ENCODE measurements at places on chromosomes 3 and 15.
A peak's percentile ranks its signal among the peaks of the same experiment; 100 is the strongest.

DNA sequence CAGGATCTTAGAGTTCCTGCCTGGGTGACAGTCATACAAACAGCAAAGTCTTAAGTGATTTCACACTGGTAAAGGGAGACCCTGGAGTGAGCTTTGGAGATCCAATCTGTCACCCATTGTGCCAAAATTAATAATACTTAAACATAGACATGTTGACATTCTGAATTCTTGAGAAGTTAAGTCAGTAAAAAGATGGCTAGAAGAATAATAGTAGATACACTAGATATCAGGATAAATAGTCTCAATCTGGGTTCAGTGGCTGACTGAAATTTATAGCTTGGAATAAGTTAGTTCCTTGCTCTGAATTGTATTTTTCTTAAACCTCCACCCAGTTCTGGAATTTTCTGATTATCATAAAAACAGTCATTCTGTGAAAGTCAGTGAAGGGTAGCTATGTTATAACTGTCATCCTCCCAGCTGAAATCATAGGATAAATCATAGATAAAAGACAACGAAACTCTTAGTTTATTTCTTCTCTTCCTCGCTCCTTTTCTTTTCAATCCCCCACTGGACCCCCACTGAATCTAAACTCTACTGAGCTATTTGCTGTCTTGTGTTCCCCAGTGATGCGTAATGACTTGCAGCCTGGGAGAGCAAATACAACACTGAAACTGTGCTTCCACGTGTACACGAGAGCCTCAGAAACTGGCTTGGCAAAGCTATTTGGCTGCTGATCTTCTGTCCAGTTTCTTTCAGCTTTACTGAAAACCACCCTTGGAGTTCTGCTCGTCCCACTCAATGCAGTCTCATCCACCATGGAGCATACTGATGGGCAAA, 175.4 kb upstream of the TP63 start:
- DNase-seq, result no peak

- DNase-seq, result no peak
Observed at GRCh38 chr3:45890405-45890804, 4.1 kb downstream of the CCR9 start.

GRCh38 chr3:178392511-178392926, 143.7 kb upstream of the KCNMB2 start:
- DNase-seq, result no peak

GRCh38 chr15:93861956-93862741, 369.2 kb upstream of the MCTP2 start:
- no peak for DNase-seq

- no peak for DNase-seq
Observed at GRCh38 chr15:67072442-67072841, 7.0 kb downstream of the SMAD3 start.

DNA sequence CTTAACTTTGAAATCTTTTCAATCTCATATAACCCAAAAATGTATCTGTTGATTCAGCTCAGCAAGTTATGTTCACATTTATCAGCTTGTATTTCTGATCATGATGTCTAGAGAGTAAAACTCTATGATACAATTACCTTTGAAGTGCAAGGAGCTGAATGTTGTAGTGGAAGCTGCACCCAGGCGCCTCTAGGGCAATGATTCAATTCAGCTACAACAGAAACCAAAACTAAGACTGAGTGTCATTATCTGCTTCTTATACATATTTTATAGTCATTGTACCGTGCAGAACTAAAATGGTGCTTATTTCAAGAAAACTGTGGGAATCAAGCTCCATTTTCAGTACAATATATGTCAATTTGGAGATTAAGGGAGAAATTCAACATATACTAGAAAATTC, 1237.5 kb downstream of the ZPLD1 start:
- DNase-seq, result no peak

DNA sequence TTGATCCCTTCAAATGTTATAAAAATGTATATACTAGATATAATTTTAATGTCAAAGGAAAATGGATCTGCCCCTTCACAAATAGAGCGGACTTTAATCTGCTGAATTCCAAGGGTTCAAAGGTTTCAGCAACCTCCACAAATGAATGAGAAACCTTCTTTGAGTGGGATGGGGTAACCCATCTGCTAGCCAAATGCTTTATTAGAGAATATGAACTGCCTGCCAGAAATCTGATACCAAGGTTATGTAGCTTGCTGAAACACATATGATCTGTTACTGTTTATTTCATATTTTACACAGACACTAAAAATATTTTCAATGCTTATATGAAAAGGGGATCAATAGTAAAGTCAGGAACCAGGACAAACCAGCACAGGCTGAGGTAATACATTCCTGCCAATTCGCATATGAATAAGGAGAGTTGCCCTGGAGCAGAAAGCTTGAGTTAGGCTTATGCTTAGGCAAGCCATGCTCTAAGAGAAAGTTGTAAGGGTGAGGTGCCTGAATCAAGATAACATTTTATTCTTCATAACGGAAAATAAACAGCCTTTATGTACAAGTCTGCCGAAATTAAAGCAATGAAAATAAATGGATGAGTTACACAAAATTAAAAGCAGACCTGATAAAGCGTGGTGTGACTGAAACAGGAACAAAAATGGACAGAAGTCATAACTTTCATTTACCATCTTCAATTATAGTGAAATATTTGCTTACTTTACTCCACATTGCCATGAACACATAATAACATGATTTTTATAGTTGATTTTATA, 26.5 kb downstream of the PLOD2 start:
- DNase-seq, result no peak

DNA sequence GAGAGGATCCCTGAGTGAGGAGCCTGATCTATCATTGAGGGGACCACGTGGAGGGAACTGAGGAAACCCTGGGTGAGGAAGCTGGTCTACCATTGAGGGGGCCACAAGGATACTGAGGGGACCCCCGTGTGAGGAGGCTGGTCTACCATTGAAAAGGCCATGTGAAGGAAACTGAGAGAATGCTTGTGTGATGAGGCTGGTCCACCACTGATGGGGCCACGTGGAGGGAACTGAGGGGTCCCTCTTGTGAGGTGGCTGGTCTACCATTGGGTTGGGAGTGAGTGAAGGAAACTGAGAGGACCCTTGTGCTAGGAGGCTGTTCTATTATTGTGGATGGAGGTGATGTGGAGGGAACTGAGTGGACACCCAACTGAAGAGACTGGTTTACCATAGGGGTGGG, 161.3 kb downstream of the FBLN2 start:
- DNase-seq, result no peak

GRCh38 chr15:74422265-74422651, 11.5 kb downstream of the SEMA7A start:
- DNase-seq, result no peak

GRCh38 chr3:107065094-107065861, 312.0 kb upstream of the CCDC54 start:
- no peak for DNase-seq

DNA sequence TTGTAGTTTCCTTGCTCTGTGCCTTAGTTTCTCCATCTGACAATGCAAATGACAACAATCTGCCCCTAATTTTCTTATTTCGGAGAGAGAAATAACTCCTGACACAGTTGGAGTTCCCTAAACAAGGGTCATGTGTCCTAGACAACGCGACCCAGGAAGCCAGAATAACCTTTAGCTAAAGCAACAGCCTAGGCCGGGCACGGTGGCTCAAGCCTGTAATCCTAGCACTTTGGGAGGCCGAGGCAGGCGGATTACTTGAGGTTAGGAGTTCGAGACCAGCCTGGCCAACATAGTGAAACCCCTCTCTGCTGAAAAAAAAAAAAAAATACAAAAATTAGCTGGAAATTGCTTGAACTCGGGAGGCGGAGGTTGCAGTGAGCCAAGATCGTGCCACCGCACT, 49.9 kb downstream of the MCF2L2 start:
- DNase-seq, result no peak

- DNase-seq, result no peak
Observed at GRCh38 chr15:57403017-57403416, 26.7 kb downstream of the CGNL1 start.

DNA sequence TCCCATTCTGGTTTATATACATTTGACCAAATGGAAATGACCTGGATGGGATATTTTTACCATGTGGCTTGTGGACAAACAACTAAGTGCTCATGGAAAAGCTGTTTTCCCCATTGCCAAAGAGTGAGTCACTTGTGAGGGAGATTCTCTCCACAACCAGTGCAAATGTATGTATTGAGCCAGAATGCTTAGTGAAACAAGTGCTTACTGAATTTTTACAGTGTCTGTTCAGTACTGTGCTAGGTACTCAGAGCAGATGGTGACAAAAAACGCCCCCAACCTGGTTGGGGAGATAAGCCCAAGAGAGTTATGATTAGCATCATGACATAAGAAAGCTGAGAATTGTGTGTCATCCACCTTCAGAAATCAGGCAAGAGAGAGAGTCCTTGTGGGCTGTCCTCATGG, 2.3 kb downstream of the CHP1 start:
- no peak for DNase-seq

GRCh38 chr3:143121241-143122088, 1.9 kb downstream of the CHST2 start:
- no peak for DNase-seq

GRCh38 chr15:40756938-40757337, 1.9 kb upstream of the RMDN3 start:
- DNase-seq, result no peak

GRCh38 chr3:30083315-30083714, 523.1 kb upstream of the TGFBR2 start:
- DNase-seq, result no peak

DNA sequence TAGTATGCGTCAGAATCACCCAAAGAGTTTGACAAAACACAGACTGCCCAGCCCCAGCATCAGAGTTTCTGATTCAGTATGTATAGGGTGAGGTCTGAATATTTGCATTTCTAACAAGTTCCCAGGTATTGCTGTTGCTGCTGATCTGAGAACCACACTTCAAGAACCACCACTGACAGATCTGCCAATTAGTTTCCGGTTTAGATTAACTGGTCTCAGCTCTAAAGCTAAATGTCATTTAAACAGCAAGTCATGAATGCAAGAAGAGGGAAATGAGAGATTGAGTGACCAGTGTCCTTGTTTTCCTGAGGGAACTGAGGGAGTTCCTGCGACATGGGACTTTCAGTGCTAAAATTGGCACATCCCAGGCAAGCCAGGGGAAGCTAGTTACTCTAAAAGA, 305.0 kb downstream of the ZNF385D start:
- no peak for DNase-seq

DNA sequence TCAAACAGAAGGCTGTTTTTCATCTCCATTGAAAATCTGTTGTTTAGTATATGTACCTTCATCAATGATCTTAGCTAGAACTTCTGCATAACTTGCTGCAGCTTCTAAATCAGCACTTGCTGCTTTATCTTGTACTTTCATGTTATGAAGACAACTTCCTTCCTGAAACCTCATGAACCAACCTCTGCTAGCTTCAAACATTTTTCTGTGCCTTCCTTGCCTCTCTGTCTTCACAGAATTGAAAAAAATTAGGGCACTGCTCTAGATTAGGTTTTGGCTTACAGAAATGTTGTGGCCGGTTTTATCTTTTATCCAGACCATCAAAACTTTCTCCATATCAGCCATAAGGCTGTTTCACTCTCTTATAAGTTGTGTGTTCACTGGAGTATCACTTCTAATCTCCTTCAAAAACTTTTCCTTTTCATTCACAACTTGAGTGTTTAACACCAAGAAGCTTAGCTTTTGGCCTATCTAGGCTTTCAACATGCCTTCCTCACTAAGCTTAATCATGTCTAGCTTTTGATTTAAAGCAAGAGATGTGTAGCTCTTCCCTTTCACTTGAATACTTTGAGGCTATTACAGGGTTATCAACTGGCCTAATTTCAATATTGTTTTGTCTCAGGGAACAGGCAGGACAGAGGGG, 78.6 kb downstream of the IGSF11 start:
- no peak for DNase-seq

DNA sequence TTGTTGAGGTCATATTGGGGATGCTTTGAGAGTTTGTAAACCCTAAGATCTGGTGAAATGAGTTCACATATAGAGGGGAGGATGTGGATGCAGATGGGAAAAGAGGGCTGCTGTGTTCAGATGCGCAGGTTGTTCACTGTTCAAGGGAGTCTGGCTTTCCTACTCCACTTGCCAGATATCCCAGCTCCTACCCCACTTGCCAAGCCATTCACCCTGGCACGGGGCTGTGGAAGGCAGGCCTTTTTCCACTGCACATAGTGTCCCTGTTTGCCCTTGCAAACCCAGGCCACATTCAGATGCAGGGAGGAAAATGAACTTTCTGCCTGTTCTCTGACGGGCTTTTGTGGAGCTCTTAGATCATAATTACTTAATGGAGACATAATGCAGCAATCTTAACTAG, 29.0 kb downstream of the CRABP1 start:
- DNase-seq, result no peak

DNA sequence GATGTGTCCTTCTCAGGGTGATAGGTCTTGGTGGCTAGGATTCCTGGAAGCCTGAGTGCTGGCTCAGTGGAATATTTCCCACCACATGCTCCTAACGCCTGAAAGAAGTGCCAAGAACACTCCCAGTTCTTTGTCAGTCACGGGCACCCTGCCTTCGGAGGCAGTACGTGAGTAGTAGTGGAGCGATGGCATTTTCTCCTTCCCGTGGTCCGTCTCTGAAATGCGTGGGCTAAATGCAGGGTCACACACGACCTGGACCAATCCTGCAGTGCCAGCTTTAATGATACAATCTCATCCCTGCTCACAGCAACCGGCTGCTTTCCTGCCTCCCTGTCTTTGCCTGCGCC, 14.5 kb downstream of the H1-8 start:
- no peak for DNase-seq

GRCh38 chr3:186254676-186255650, 107.1 kb downstream of the DGKG start:
- peak; percentile 65 for DNase-seq

DNA sequence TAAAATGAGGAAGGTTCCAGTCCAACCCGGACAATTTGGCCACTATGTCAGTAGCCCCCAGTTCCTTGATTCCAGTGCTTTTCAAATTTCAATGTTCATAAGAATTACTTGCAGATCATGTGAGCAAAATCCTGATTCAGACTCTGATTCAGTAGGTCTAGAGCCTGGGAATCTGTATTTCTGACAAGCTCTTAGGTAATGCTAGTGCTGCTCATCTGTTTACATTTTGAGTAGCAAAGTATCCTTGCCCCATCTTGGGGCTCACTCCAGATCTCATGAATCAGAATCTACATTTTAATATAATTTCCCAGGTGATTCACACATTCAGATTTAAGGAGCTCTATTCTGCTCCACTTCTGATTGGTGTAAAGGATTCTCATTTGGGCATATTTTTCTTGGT, 142.0 kb downstream of the NAALADL2 start:
- no peak for DNase-seq

All from GDM1 (cell line).